ENCODE measurements at places on chromosomes 11 and 22.

DNA sequence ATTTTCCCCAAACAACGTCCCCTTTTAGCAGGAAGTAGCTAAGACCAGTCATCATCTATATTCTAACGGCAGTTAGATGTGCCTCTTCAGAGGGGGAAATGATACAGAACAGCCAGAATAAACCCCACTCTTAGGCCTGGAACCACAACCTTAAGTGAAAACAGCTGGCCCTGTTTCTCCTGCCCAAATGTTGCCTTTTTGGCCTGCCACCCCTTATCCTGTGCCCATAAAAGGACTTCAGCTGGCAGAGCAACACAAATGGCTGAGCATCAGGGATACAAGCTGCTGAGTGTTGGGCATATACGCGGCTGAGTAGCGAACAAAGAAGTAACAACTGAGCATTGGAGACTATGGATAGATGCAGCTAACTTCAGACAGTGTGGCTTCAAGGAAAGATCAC lies 1491.4 kb downstream of the LRRC4C start:
- no peak for DNase-seq
- no peaks in the 10 kb centered on the region for H3K4me1 ChIP-seq
- no peak overlapping the region for H3K27ac ChIP-seq
- no peak overlapping the region for H3K4me3 ChIP-seq

GRCh38 chr11:48052183-48053044 lies 72.1 kb downstream of the PTPRJ start:
- no peak overlapping the region for H3K27ac ChIP-seq
- H3K4me3 ChIP-seq, result no peak overlapping the region
- DNase-seq, result no peak
- H3K27me3 ChIP-seq, result no peaks in the 10 kb centered on the region

DNA sequence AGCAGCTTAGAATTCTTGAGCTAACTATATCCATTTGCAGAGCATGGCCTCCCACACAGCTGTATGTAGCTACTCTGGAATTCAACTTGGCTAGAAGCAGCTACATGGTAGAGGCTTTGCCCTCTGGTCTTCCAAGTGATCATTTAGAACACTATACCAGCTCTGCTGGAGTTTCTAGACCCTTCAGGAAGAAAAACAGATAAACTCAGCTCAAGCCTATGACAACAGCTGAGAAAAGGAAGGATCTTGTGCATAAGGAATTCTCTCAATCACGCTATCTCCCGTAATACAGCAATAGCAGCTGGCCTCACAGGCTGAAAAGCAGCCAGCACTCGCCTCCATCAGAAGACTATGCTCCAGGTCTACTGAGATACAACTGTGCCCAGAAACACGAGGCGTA lies 50.6 kb upstream of the APOA1 start:
- no peak overlapping the region for H3K4me3 ChIP-seq
- DNase-seq, result no peak
- no peaks in the 10 kb centered on the region for H3K27me3 ChIP-seq
- H3K36me3 ChIP-seq, result no peaks in the 10 kb centered on the region

DNA sequence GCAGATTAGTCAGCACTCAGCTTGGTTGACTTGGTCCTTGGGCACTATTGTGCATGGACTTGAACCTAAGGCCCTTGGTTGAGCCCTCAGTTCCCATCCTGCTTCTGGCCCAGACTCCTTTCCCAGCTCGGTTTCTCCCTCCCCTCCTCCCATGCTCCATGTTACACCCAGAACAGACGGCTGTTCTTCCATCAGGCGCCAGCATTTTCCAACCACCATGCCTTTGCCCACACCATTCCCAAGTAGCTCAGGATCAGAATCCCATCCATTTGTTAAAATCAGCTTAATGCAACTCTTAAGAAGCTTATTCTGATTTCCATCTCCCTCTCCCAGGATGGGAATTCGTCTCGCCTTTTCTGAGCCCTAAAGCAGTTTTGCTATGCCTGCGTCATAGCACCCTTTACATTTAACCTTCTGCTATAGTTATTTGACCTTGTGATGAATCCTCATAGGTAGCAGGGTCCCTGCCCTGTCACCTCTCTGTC lies 110.7 kb downstream of the MICAL2 start:
- H3K4me1 ChIP-seq, result no peaks in the 10 kb centered on the region
- H3K4me3 ChIP-seq, result no peak overlapping the region
- no peaks in the 10 kb centered on the region for H3K36me3 ChIP-seq
- no peaks in the 10 kb centered on the region for H3K27me3 ChIP-seq

DNA sequence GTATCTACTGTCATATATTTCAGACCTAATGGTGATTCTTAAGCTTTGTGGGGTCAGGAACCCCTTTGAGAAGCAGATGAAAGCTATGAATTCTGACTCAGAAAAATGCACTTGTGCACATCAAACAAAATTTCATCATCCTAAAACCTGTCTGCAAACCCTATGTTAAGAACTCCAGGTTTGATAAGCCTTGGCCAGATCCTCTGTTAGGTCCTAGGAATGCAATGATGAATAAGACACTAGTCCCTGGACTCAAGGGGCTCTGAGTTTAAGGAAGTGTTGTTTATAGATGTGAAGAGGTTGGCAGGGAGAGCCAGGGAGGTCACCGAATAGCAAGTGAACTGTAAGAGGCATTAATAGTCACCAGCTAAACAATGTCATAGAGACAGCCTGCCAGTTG lies 103.2 kb downstream of the SPON1 start:
- DNase-seq, result no peak
- no peaks in the 10 kb centered on the region for H3K36me3 ChIP-seq
- no peaks in the 10 kb centered on the region for H3K4me1 ChIP-seq
- no peaks in the 10 kb centered on the region for H3K27me3 ChIP-seq
- no peak overlapping the region for H3K4me3 ChIP-seq
- no peak overlapping the region for H3K27ac ChIP-seq

- H3K27ac ChIP-seq, result no peak overlapping the region
- H3K4me3 ChIP-seq, result no peak overlapping the region
- H3K27me3 ChIP-seq, result no peaks in the 10 kb centered on the region
- no peak for DNase-seq
- no peaks in the 10 kb centered on the region for H3K4me1 ChIP-seq
- no peaks in the 10 kb centered on the region for H3K36me3 ChIP-seq
Observed at GRCh38 chr11:84396521-84396920, 1110.4 kb upstream of the CCDC90B start.

DNA sequence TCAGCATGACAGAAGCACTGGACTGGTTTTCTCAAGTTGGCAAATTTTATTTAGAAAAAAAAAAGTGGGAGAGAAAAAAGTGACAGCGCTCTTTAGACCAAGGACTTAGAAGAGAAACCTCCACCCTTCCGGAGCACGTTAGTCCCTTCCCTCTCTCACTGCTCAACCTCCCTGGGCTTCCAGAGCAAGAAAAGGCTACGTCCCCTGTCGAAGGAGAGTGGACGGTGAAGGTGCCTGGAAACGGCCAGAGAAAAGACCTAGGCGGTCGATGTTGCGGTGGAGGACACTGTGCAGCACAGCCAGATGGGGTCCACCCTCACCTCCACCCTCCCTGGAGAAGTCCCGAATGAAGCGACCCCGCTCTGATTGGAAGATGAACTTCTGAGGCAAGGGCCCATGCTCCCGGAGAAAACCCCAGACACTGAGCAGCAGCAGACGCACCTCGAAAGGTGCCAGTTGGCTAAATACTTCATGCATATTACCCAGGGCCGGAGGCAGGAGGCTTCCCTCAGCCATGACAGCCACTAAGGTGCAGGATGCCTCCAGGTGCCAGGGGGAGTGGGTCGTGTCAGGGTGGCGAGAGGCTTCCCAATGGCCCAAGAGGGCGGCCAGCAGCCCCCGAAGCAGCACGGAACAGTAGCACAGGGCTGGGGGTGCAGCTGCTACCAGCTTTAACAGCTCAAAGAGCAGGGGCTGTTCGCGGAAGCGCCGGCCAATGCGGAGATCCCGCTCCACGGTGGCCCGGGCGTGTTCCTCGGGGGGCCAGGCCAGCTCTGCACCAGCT lies 604 bp upstream of the GANAB start:
- H3K27me3 ChIP-seq, result no peaks in the 10 kb centered on the region
- H3K4me3 ChIP-seq, result no peak overlapping the region
- H3K36me3 ChIP-seq, result peaks cover 15% of the 10 kb centered on the region
- H3K27ac ChIP-seq, result no peak overlapping the region
- no peak for DNase-seq
- no peaks in the 10 kb centered on the region for H3K4me1 ChIP-seq
